ENCODE measurements at places on chromosomes 1 and 21.

- DNase-seq: peak; percentile 62
Measured at GRCh38 chr1:215992620-215993019, 425.5 kb downstream of the KCTD3 start.

DNA sequence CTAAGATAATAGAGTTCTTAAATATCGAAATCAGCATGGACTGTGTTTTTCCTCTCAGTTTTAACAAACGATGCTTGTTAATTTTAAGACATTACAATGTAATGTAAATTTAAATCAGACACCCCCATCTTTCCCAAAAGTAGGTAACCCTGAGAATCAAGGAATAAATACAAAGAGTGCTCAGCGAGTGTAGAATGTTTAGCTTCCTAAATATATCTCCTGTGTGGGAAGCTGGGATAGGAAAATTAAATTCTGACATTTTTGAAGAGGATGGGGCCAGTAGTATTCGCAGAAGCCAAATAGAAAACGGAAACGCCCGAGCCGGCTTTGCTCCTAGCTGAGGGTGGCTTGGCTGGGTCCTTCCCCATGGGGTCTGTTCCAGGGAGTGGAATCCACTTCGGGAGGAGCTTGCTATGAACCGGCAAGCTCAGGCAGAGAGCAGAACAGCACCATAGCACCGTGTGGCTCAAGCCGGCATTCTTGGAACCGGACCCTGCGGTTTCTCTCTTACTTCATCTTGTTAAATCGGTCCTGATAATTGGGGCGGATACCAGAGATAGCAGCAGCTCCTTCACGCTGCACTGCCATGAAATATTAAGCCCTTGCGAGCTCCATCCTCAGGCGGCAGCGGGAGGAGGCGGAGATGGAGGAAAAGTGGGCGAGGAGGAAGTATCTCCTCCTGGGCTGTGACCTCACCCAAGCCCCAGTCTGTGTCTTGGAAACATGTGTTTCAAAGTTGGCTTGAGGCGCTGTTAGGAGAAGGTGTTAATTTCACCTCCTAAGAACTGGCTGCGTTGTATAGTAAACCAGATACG lies 24.9 kb downstream of the MAP3K7CL start:
- DNase-seq: peak; percentile 53

DNA sequence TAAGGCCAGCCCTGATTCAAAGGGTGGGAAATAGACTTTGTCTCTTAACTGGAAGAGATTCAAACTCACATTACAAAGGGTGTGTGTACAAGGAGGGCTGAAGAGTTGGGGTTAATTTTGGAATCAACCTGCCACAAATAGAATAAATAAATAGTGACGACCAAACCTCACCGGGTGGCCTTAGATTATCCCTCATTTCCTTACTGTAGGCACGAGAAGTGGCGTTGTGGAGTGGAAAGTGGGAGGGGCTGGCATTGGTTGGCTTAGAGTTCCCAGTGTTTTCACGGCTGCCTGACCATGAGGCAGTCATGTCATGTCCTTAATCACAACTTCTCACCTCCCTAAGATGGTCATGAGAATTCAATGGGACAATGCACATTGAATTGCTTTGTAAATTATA lies 21.3 kb upstream of the RUNX1 start:
- DNase-seq: no peak

GRCh38 chr1:245582026-245582425 lies 427.2 kb downstream of the KIF26B start:
- DNase-seq: no peak

- DNase-seq: no peak
Measured at GRCh38 chr1:245091818-245092637, 62.8 kb upstream of the KIF26B start.

GRCh38 chr21:45540601-45540970 lies 1.7 kb downstream of the SLC19A1 start:
- DNase-seq: no peak
